ENCODE measurements at places on chromosomes 3 and 15.

DNA sequence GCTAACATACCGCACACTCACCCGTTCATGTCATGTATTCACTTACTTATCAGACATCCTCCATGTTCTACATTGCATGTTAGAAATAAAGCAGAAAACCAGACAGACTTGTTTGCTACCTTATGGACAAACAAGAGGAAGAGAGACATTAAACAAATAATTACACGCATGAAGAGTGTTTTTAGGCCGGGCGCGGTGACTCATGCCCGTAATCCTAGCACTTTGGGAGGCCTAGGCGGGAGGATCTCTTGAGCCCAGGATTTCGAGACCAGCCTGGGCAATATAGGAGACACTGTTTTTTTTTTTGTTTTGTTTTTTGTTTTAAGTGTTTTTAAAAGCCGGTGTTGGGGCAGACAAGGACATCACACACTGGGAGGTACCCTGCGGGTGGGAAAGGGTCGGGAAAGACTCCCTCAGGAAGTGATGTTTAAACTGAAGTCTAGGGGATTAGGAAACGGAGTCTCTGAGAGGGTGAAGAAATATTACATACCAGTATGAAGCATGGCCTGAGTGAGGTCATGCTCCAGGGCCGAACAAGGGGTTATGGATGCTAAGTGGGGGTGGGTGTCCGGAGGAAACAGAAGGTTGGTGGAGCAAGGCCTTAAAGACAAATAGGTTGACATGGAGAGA is 2.1 kb upstream of the USP3 start:
- DNase-seq: no peak

DNA sequence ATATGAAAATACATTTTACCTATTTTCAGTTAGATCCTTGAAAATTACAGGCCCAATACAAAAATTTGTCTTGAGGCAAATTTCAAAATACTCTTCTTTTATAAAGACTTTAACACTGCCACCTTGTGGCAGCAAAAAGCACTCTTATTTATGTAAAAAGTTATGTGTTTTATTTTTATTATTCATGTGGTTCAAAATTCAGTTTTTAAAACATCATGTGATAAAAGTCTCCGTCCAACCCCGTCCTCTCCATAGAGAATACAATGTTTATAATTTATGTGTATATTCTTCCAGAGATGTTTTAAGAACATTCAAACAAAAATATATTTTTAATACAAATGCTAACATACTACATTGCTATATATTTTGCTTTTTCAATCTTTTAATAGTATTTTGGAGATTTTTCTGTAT is 36.9 kb upstream of the TRIM59 start:
- DNase-seq: no peak

- DNase-seq: no peak
Observed at GRCh38 chr3:107284612-107285011, 92.6 kb upstream of the CCDC54 start.

DNA sequence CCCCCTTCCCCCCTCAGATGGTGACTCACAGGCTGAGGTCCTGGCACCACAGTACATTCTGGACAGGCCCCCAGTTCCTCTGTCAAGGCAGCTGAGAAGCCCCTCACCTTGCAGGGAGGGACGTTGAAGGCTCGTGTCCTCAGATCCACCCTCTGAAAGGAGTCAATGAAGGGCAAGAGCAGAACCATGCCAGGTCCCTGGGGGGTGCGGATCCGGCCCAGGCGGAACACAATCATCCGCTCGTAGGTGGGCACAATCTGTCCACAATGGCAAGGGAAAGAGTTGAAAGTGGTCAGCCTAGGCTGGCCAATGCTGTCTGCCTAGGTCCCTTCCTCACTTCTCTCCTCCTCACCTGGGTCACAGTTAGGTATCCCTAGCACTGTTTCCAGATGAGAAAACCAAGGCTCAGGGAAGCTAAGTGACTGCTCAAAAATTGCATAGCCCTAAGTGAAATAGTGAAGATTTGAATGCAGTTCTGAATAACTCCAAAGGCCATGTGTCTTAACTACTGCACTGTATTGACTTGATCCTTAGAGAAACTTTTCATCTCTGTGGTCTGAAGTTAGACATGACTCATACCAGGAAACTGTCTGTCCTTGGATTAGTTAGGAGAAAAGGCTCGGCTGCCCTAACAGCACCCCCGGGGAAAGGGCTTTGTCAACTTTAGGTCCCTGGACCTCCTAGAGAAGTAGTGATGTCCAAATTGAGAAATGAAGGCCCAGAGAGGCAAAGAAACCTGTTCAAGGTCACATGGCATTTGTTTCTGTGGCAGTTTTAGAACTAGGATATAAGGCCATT is 2.9 kb downstream of the STOML1 start:
- DNase-seq: no peak

GRCh38 chr3:154349223-154349622 is 24.9 kb upstream of the DHX36 start:
- DNase-seq: no peak

- no peak for DNase-seq
Observed at GRCh38 chr15:29596266-29596665, 226.0 kb downstream of the TJP1 start.

DNA sequence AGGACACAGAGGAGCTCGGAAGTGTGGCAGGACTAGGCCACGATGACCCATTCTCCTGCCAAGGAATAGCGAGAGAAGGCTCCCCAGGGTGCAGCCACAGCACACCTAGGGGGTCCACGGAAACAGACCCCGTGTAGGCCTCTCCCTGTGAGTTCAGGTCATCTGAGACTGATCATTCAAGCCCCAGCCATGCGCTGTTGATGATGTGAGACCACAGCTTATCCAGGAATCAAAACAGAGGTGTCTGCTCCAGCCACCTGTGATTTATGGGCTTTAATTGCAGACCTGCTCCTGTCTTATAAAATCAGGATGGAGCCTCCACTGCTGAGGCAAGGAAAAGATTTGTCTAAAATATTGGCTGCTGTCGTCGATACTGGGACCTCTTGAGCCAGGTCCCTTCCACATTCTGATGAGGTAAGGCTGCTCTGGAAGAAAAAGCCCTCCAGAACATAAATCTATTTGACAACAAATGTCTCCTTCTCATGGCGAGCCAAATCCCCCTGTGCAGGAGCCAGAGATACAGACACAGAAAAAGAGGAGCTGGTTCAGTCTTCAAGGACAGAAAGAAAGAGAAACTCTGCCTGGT is 186.7 kb downstream of the TJP1 start:
- no peak for DNase-seq

- DNase-seq: no peak
Observed at GRCh38 chr3:66140743-66141372, 79.9 kb upstream of the SLC25A26 start.

DNA sequence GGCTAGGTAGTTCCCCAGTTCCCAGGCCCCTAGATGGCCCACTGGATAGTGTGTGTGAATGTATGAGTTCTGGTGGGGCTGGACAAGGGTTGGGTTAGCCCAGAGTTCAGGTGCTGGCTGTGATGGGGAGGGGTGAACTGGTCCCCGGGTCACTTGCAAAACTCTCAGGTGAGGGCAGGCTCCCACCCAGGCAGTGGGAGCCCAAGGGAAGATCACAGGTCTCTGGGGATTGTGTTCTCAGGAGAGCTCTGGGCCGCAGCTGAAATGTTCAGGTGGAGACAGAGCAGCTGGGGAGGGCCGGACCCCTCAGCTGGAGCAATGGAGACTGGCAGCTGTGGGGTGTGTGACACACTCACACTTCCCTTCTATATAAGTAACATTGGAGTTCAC is 12.8 kb upstream of the FAM98B start:
- no peak for DNase-seq

DNA sequence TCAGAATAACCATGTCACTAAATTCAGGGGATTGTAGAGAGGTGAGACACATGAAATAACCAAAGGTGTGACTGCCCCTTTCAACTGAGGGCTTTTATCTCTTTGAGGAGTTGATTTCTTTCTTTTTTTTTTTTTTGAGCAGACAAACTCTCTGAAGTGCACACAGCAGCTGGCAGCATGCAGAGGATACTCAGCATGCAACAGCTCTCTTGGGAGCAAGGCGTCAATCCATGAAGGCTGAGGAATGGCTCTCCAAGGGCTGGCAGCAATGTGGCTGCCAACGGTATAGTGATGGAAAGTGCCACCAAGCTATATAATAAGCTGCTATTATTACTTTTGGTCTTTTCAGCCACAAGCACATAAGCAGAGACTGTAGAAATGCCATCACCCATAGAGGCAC is 226.7 kb upstream of the FEZF2 start:
- DNase-seq: no peak

DNA sequence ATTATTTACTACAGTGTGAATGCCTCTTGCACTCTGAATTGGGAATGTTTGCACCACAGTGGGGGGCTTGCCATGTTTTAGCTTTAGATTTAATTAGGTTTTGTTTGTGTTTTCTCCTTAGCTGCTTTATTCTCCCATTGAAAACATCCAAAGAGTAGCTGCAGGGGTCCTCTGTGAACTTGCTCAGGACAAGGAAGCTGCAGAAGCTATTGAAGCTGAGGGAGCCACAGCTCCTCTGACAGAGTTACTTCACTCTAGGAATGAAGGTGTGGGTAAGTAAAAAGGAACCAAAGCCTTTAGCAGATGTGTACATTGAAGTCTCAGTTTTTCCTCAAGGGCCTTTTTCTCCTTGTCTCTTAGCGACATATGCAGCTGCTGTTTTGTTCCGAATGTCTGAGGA is 36.9 kb downstream of the CTNNB1 start:
- DNase-seq: no peak

DNA sequence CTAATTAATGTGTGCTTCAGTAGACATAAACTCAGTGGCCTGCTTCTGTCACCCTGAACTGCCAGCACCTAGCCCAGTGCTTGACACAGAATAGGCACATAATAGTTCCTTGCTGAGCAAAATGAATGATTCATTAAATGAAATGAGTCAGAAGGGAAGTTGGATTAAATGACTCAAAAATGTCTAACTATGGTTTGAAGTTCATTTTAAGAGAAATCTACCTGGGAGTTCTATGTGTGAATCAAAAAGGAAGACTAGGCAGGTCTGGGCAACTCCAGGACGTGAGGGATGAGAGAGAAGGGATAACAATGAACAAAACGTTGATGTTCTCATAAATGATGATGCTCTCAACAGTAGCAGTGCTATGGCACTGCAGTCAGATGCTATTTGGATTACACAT is 175.0 kb downstream of the CFAP20DC start:
- DNase-seq: no peak

DNA sequence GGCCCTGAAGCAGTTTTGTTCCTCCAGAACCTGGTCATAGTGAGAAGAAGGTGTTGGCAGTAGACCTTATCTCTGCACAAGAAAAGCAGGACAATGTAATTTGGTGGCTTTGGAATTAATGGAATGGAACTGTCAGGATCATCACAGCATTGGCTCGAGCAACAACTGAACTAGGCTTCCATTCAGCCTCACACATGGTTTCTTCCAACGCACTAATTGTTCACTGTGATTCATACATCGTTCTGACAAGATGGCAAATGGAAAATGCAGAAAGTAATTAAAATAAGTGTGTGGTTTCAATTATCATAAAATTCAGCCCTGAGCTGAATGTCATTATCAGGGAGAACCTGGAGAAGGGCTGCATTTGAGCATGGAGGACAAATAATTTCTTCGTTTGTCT is 80.6 kb downstream of the MFSD1 start:
- DNase-seq: no peak

DNA sequence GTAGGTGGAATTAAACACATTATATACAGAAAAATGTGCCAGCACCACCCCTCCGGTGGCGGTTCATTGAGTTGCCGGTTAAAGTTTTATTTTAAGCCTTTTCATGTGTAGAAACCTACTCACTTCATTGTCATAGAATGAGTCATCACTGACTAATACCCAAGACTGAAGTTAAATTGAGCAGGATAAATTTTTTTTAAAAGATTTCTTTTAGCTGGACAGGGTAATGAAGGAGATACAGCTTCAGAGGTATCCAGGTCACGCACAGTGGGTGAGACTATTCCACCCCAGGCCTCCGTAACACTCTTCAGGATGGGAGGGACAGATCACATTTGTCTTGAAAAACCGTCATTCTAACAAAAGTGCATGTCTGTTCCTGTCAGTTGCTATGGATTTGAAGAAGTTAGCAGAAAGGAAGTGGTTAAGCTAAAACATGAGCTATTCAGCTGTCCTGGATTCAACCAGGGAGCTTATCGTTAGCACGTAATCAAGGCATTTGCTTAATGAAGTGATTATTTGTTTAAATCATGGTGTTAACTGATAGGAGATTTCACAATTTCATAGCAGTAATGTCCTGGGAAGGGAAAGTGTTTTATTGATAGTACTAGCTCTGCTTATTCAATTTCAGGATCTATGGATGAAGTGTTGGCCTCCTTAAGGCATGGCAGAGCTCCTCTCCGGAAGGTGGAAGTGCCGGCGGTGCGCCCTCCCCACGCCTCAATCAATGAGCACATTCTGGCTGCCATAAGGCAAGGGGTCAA is 23.4 kb downstream of the WHAMM start:
- DNase-seq: peak; percentile 12

DNA sequence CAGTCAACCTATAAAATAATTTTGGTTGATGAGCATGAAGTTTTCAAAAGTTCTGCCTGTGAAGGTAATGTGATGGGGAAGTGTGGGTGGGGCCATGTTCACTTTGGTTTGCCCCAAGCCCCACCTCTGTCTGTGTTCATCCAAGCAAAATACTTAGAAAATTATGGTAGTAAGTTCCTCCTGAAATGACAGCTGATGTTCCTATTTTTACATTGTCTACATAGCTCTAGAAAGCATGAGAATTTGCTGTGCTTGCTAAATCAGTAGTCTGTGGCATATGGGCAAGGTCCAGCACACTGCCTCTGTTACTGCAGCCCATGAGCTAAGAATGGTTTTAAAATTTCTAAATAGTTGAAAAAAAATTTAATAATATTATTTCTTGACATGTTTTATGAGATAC is 21.9 kb upstream of the CP start:
- no peak for DNase-seq

DNA sequence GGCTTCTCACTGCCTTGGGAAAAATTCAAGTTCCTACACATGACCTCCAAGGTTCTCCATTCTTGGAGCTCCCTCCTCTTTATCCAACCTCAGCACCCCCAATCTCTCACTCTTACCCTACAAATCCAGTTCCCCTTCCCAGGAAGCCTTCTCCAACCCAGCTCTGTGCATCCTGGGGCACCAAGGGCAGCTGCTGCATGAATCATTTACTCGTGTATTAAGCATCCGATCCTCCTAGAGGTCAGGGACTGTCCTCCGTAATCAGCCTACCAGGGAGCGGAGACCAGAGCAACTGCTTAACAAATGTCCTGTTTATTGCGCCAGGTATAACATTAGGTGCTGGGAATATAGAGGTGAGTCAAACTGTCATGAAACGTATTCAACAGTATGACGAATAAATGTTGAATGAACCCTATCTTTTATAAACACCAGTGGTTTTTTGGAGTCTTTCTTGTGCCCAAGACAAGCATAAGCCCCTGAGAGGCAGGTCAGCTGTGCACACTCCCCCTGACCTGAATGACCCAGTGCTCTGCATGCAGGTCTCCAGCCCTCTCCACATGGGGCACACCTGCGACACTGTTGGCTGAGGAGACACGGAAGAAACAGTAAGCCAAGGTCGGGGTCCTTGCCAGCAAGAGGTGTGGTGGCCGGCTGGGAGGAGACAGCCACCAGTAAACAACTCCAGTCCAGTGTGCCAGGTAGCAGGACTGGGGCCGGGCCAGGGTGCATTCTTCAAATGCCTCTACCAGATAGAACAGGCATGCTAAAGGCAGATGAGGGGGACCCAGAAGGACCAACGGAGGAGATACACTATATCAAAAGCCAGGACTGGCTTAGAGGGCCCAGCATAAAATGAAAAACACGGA is 27.6 kb downstream of the ANP32A start:
- DNase-seq: no peak

GRCh38 chr3:122481390-122481789 is 33.3 kb downstream of the KPNA1 start:
- no peak for DNase-seq

Measured in T1000 (cell line).